MV-4-11 (cell line): ENCODE measurements at places on chromosomes 6 and 20.

DNA sequence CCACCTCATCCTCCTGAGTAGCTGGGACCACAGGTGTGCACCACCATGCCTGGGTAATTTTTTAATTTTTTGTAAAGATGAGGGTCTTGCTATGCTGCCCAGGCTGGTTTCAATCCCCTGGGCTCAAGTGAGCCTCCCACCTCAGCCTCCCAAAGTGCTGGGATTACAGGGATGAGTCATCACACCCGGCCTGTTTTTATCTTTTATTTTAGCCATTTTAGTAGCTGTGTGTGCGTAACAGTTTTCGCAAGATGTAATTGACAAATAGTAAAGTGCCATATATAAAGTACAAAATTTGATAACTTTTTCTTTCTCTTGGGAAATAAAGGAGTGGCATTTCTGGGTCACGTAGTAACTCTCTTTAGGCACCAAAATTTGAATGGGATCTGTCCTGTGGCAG is 21.4 kb downstream of the SNAI1 start:
- peak; percentile 65 for DNase-seq

DNA sequence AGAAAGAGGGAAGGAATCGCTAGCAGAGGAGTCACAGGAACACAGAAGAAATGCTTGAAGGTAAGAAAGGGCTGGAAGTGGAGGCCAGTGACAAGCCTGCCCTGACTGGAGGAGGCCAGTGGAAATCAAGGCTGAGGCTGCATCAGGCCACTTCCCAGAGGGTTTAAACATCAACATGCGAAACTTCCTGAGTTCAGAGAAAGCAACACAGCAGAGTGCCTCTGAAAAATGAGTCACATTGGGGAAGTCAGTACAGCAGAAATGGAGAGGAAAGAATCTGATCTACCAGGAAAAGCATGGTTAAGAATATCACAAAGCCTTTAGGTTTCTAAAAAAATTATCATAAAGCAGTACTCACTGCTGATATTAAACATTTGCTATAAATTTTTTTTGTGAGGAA is 23.3 kb downstream of the NAPB start:
- peak; percentile 49 for DNase-seq

- DNase-seq: no peak
Measured at GRCh38 chr6:104617591-104617990, 242.1 kb downstream of the HACE1 start.

GRCh38 chr20:32528171-32528891 is 56.8 kb downstream of the NOL4L start:
- no peak for DNase-seq

DNA sequence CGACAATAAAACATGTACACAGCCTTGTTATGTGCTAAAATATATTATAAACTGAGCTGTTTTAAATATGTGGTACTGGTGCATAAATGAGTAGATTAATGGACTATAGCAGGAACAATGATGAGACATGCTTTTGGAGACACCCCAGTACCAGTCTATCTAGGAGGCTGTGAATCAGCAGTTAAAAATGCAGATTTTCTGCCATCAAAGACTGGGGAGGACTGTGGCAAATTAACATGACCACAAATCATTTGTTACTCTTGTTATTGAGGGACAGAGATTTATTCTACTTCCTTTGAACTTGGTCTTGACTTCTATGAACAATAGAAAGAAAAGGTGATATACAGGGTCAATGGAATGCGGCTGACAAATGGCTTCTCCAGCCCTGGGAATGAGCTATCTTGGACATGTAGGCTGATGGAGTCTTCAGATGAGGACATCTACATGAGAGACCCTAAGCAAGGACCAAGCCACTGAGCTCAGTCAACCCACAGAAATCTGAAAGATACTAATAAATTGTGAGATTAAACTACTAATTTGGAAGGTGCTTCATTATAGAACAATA is 551.7 kb upstream of the GJE1 start:
- DNase-seq: no peak

GRCh38 chr20:64121586-64121985 is 14.2 kb upstream of the NPBWR2 start:
- DNase-seq: no peak

GRCh38 chr6:39553860-39554802 is 171.1 kb downstream of the KIF6 start:
- DNase-seq: no peak

- DNase-seq: no peak
Measured at GRCh38 chr20:13873831-13874230, 89.0 kb downstream of the NDUFAF5 start.

DNA sequence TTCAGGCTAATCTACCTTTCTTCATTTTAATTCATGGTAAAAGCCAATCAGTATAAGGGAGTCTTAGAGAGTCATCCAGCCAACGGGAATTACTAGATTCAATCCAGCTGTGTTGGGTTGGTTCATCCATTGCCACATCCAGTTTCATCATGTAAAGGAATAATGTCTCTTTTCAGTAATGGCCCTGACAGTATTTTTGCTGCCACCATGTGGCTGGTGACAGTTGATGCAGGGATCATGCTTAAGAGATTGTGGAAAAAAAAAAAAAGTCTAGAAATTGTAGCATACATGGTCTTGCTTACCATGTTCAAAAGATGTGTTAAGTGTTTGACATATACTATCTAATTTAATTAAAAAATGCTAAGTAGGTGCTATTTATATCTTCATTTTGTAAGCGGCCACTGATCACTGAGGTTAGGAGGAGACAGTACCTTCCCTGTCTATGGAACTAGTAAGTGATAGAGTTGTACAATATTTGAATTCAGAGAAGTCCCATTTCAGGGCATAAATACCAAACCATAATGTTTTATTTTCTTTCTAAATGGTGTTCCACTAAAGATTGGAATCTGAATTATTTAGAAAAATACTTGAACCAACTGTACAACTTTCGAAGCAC is 135.9 kb downstream of the KHDRBS2 start:
- DNase-seq: peak; percentile 9

- no peak for DNase-seq
Measured at GRCh38 chr6:41634657-41635056, 3.6 kb upstream of the MDFI start.

- DNase-seq: no peak
Measured at GRCh38 chr6:63097222-63097621, 114.0 kb upstream of the FKBP1C start.

- no peak for DNase-seq
Measured at GRCh38 chr6:129507846-129508245, 202.1 kb downstream of the ARHGAP18 start.

DNA sequence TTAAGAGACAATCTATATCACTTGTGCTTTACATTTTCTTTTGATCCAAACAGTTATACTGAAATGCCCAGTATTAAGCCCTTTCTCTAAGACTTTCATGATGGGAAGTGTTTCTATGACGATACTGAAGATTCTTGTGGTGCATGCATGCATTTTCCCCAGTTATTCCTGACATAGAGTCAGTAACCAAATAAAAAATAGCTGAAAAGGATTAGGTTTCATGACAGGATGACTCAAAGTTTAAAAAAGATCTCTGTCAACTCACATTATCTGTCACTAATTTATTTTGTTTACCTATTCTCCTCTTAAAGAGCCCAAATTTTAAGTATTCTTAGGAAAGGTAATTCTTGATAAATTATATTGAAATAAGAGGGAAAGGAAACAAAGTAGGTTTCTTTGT is 98.4 kb downstream of the SESN1 start:
- no peak for DNase-seq

- no peak for DNase-seq
Measured at GRCh38 chr6:117506907-117507306, 24.4 kb downstream of the DCBLD1 start.

DNA sequence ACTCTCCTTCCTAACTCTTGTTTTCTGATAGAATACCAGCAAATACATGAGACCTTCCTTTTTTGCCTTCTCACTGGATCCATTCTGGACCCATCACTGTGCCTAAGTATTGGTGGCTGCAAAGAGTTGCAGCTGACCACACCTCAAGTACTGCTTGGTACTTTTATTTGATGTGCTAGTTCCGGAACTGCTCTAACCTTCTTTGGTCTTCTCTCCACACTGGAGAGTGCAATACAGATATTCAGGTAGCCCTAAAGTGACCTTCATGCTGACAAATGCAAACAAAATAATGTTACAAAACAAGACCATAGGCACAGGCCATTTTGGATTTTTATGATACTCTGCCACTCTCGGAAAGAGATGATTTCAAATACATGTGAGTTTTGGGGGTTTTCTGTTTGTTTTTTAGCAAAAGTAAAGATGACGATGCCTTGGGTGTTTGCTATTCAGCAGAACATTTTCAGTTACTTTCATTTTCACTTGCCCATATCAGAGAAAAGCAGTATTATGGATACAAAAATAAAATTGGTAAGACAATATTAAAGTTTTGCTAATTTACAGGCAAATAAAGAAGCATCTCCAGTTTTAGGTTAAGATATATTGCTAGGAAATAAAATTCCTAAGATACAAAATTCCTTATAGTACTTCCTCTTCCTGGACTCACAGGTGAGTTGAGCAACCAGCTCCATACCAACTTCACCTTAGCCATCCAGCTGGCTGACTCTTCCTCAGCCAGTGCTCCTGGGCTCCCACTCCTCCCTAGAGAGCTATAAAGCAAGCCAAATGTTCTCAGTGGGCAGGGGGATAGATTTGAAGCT is 42.0 kb downstream of the PTPRK start:
- DNase-seq: no peak

DNA sequence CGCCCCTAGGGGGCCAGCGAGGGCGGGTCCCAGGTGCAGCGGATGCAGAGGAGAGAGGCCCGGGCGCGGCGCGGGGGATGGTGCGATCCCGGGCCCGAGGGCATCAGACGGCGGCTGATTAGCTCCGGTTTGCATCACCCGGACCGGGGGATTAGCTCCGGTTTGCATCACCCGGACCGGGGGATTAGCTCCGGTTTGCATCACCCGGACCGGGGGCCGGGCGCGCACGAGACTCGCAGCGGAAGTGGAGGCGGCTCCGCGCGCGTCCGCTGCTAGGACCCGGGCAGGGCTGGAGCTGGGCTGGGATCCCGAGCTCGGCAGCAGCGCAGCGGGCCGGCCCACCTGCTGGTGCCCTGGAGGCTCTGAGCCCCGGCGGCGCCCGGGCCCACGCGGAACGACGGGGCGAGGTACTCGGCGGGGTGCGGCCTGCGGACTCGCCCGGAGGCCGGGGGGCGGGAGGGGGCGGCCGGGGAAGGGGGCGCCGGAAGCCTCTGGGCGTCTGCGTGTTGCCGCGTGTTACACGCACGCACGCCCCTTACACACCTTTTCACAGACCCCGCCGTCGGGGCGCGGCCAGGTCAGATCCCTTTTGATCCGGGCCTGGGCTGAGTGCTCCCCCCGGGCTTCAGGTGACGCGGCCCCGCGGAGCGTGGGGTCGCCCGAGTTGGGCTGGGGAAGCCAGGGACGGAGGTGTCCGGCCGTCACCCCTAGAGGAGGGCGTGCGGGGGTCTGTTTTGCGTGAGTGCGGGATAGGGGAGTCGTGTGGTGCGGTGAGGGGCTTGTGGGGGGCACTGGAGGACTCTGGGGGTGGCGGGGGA is 412 bp downstream of the TRIB3 start:
- peak; percentile 40 for DNase-seq

- peak; percentile 12 for DNase-seq
Measured at GRCh38 chr6:166257911-166258318, 50.3 kb downstream of the PRR18 start.

- DNase-seq: no peak
Measured at GRCh38 chr6:70221715-70222438, 81.0 kb downstream of the COL9A1 start.

DNA sequence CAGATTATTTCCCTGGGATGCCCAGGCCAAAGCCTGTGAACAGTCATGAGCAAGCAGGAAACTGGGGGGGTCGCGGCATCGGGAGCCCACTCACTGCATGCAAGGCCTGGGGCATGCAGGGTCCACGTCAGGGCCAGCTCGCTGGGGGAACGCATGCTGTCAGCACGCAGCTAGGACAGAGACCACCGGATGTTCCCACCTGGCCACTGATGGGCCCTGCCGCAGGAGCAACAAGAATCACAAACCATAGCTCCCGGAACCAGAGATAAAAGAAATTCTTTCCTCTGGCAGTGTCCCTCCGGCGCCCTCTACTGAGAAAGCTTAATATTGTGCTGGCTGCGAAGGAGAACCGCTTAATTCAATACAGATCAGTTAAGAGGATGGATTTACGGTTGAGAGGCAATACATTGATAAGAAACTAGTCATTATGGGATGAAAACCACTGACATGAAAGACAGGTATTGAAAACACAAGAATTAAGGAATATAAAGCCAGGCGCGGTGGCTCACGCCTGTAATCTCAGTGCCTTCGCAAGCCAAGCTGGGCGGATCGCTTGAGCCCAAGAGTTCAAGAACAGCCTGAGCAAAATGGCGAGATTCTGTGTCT is 32.6 kb downstream of the C6orf15 start:
- DNase-seq: peak; percentile 43

DNA sequence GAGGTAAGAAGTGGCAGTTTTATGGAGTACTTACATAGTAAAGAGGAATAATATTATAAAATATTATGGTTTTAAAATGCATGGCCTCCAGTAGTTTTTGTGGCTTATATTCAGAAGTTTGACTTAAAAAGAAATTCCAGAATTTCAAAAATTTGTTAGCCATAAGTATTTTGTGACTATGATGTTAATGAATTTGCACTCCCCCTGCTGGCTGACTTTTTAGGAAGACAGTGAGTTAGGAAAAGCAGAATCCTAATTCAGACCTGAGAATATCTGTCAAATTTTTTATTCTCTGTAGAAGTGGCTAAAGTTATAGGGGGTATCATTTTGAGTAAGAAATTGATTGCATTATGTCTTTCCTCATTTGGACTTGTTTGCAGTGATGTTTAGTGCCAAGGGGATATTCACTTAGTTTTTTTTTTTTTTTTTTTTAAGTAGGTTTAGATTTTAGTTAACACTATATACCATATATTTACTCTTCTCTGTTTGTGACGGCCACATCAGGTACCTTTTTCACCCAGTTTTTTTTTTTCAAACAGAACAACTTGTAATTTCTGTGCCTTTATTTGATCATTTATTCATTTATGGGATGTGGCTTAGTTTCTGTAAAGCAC is 40.8 kb downstream of the ZFAND3 start:
- peak; percentile 12 for DNase-seq

GRCh38 chr6:128648022-128648598 is 127.7 kb upstream of the PTPRK start:
- no peak for DNase-seq
